ENCODE measurements at places on chromosomes 1 and 21.

DNA sequence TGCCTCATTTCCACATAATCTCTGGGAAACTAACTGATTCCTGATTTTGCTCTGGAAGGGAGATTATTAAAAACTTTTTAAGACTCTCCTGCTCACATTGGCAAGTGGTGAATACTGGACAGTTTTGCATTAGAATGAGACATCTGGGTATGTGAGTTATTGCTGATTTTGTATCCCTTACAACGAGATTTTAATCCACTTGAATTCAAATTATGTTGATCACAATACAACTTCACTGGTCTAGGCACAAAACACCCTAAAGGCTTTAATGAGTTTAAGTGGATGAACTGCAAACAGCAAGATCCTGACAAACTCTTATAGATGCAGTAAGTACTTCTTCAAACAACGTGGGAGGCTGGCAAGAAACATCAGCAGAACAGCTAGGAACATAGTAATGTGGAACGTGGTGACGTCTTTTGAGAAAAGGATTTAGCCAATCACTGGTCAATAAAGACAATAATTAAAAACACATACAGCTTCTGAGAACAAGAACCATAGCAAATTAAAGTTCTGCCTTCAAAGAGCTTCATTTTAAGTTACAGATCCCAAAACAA, 10.2 kb upstream of the LYPLAL1 start:
- DNase-seq: no peak

DNA sequence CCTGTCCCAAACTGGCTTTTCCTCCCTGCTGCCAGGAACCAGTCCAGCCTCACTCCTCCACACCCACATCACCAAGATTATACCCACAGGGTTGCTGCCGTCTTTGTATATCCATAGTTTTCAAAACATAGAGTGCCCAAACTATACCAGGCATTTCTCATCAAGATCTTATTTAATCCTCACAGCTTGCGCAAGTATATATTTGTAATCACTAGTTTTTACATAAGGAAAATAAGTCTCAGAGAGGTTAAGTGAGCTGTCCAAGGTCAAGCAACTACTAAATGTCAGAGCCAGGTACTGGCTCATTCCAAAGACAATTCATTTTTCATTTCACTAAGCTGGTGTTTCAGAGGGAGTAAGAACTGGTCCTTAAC, 34.9 kb upstream of the ZNF362 start:
- DNase-seq: no peak

DNA sequence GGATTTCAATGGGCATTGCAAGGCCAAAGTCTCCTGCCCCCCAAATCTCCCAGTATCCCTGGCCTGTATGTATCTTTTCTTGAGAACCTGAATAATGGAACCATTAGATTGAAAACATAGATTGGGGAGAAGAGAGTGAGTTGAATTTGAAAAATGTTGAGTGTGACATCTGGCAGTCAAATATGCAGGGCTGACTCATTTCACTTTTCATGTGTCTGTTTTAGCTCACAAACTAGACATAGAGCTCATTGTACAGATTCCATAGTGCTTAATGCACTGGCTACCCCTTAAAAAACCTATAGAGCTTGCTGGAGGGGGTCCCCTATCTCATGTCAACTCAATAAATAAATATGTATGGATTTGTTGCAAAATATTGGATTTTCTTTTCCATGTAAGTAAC, 30.8 kb downstream of the DDR2 start:
- no peak for DNase-seq

DNA sequence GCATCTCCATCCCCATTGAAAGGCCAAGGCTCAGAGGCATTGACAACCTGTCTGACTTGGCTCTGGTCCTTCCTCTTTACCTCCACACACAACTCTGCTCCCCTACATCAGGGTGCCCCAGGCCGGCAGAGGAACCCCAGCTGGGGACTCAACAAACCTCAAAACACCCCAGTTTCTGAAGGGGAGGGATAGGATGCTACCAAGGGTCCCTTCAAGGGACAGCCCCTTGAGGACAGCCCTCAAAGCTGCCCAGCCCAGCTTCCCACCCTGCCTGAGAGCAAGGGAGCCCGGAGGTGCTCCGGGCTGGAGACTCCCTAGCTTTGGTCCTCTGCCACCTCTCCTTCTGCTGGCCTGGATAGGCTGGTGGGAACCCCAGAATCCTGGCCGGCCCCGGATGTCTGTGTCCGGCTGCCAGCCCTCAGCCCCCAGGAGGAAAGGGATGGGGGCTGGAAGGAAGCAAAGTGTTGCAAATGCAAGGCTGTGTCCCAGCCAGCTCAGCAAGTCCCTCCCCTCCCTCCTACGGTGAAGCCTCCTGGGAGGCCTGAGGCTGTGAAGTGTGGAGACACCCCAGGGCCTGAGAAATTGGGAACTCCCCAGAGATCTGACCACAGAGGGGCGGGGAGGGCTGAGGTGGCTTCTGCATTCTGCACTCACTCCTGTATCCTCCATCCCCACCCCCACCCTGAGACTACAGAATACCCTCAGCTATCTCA, 1.1 kb upstream of the MARCKSL1 start:
- no peak for DNase-seq

DNA sequence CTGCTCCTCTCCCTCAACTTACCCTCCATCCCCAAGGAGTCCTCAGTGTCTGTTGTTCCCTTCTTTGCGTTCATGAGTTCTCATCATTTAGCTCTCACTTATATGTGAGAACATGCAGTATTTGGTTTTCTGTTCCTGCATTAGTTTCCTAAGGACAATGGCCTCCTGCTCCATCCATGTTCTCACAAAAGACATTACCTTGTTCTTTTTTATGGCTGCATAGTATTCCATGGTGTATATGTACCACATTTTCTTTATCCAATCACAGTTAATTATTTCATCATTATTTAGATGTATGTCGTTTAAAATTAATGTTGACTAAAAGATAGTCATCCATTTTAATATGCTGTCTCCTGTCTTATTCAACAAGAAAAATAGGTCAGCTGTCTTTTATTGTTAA, 134.1 kb downstream of the CRB1 start:
- no peak for DNase-seq

GRCh38 chr1:21869620-21870121, 57.6 kb downstream of the LDLRAD2 start:
- DNase-seq: no peak

DNA sequence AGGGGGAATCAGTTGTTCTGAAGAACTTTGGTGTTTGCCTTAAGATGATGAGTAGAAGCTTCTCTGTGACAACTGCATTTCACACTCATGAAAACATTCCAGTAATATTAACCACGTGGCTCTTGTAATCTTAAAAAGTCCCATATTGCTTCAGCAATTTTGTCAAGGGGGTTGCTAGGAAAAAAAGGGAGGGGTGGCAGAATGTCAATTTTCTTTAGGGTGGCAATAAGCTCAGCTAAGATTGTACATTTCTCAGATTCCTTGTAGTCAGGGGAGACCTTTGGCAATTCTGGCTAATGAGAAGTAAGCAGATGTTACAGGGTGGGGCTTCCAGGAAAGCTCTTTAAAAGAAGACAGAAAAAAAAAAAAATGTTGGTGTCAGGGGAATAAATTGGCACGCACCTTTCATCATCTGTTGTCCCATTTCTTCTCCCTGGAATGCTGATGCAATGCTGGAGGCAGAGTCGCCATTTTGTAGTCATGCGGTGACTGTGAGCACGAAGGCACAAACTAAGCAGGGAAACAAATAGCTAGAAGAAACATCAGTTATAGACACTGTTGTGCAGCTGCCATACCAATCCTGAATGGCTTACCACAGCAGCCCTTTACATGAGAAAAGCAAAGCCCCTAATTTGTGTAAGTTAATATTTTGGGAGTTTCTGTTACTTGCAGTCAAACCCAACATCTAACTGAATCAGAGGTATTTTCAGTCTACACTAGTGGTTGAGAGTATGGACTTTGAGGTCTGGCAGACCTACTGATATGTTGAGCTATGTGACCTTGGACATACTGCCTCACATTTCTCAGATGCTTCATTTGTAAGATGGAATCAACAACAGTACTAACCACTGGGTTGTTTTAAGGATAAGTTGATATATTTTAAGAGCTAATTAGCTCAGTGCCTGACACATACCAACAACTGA, 56.1 kb upstream of the MRPS6 start:
- DNase-seq: no peak

DNA sequence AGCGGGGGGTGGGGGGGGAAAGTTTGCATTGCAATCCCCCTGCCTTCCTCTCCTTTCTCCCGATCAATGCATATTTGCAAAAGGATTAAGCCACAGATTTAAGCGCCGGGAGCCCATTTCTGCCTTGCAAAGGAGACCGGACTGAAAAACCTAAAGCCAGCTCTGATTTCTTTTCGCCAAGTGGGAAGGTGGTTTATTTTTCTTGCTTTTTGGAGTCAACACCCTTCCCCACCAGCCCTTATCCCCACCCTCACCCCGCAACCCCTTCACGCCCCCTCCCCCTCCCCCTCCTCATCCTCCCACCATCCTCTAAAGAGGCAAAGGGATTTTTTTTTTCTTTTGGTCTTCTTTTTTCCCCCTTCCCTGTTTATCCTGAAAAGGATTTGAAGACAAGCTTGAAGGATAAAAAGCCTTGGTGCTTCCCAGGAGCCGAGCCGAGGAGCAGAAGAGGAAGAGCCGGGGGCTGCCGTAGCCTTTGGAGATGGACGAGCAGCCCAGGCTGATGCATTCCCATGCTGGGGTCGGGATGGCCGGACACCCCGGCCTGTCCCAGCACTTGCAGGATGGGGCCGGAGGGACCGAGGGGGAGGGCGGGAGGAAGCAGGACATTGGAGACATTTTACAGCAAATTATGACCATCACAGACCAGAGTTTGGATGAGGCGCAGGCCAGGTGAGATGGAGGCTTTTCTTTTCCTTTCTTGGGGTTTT, 513 bp downstream of the PBX1 start:
- no peak for DNase-seq

DNA sequence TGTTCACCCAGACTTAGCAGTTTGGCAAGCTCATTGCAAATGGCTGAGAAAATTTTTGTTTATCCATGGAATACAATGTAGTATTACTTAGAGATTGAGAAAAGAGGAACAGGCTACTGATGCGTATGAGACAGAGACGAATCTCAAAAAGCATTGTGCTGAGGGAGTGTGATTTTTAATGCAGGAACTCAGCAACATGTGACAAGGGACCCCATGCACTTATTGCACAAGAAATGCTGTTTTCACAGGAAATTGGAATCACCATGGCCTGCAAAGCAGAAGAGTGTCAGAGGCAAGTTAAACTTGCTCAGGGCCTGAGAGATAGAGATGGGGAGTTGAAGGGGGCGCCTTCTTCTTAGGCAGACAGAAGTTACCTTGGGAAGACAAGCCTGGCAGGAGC, 32.6 kb upstream of the TLR5 start:
- DNase-seq: no peak

DNA sequence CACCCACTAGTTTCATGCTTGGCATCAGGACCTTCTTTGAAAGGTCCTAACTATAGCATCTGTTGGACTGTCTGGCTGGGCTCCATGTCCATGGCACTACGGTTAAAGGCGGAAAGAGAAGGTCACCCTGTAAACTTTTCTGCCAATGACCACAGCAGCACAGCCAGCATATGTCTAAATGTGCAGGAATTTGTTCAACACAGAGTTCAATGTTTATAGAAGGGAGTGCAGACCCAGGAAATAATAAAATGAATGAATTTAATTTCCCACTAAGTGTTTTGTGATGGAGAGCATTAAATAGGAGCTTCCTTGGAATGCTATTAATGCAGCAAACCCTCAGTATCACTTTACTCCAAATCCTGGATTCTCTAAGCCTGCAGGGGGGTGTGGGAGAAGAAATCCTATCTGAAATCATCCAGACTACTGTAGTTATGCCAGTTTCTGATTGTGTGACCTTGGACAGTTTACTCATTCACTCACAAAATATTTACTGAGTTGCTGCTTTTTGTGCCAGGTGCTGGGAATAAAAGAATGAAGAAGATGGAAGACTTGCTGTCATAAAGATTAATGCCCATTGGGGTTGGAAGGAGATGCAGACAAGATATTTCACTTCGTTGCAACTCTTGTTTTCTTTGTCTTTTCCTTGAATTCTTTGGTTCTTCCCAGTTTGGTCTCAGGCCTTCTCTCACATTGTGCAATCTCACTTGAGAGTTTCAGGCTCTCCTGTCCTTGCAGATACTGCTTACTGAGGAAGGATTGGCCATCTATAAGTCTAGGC, 195.0 kb downstream of the ROR1 start:
- no peak for DNase-seq

DNA sequence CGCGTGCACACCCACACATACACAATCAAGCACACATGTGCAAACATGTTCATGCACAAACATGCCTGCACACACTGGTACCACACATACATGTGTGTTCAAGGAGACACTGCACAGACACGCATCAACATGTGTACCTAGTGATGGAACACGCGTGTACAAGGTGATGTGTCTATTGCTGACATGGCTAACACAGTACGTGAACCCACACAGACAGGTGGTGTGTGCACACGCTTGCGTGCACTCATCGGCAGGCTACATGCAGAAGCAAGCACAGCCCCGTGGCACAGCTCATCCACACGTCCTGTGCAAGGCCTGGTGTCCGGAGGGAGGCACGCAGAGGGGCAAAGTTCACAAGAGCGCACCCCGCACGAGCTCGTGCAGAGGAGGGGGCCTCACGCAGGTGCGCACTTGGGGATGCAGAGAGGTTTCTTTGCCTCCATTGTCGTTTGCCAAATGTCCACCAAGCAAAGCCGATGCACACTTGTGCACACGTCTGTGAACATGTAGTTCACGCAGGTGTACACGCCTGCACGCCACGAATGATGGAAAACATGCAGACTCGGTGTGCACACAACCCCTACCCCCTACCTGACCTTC, 969 bp downstream of the ACAP3 start:
- DNase-seq: no peak

All from NCI-H2081 treated with DMSO at 0.1 percent for 48 hours (cell line).